Occipital lobe (tissue), 3 donors: ENCODE measurements at places on chromosomes 11 and 22. TPM values are rescaled to one million over a fixed set of nuclear protein-coding genes. Genes with fewer than 3 reads are reported as not detected.

SNX32 gene
- 7.3 TPM for total RNA-seq

GRCh38 chr11:79520086-79520485 is 79.3 kb upstream of the TENM4 start:
- DNase-seq = no peak

GRCh38 chr11:78210000-78210608 is 21.4 kb downstream of the USP35 start:
- no peak for DNase-seq

ADAMTS8 gene
- total RNA-seq = 2.8 TPM

CRYBB3 gene
- total RNA-seq = not detected

DNA sequence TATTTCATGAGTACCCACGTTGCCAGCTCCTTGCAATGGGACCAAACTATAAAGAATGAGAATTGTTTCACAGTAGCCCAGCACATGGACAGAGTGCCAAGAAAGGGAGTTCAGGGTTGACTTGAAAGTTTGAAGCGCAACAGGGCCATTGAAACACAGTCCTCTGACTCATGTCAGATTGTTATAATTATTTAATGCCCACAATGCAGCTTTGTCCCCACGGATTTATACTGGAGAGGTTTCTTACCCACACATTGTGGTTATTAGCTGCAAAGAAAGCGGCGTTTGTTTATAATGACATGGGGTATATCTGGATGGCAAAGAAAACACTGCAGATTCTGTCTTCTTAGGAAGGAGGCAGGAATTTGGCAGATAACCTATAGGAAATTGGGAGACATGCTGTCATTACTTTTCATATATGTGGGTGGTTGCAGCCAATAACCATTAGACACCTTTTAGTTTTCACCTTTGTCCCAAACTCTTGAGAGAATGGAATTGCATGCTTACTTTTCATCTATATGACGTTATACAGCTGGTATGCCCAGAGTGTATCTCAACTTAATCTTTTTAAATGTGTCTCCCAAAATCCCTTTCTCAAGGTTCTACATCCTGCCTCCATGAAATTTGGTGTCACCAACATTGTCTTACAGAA is 143.6 kb downstream of the TEAD1 start:
- no peak for DNase-seq

DNA sequence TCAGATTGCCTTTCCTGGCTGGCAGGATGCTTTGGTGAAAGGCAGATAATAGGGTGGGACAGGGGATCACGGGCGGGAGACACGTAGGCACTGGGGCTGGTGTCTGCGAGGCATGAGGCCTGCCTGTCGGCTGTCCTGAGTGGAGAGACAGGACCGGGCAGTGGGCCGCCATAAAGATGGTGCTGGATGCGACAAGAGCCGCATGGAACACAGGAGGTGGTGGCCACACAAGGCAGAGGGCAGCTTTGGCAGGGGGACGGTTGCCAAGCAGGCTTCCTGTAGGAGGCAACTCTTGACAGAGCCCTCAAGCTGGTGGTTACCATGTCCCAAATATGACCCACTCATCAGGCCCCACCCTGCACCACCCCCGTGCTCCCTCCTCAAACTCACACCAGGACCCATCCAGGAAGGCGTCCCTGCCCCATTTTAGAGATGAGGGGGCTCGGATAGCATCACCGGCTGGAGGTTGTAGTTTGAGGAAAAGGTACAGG is 4.9 kb upstream of the PPARA start:
- no peak for DNase-seq

TTC36 gene
- total RNA-seq = 2.7 TPM

- no peak for DNase-seq
Observed at GRCh38 chr22:42747701-42748513, 27.2 kb upstream of the A4GALT start.

DNA sequence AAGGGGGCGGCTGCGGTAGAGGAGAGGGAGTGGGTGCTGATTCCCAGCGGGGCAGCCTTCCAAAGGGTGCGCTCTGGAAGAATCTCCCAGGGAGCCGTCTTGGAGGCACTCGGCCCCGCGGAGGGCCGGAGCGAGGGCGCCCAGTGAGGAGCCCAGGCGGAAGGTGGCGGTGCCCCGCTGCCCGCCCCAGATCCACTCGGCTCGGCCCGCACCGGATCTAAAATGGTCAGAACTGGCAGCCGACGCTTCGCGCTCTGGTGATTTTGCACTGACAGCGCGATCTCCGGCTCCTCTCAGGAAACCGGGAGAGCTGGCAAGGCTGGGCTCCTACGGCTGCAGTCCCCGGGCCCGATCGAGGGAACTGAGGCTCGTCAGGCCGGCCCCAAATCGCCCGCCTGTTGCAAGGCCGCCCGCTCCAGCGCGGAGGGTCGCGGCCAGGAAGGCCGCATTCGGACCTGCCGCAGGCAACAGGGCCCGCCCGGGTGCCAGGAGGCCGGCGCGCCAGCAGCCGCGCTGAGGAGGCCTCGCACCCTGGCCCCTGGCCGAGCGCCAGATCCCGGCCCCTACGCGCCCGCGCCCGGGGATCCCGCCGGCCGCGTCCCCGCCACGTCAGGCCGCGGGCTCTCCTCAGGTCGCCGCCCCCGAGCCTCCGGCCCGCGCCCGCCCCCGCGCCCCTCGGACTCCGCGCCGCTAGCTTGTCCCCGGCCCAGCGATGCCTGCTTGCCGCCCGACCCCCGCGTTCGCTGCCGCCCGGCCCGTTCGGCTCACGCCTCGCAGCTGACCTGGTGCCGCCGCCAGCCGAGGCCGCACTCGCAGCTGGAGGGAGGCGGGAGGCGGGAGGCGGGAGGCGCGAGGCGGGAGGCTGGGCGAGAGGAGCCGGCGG is at the start of gene KLHL22:
TSS of gene KLHL22 (minus strand) at position 818 of the 883 bp plus-strand sequence. CDS start 6,584 bp downstream, outside the sequence.
- DNase-seq = peak; percentile 54

PLEKHB1 gene
- 4.1 TPM for total RNA-seq

OTOG gene
- total RNA-seq = not detected

PRDM11 gene
- 6.2 TPM for total RNA-seq

OR52I2 gene
- total RNA-seq = not detected

ATM gene
- total RNA-seq = 176 TPM

SLC22A12 gene
- total RNA-seq = not detected

HOATZ gene
- total RNA-seq = not detected

GTPBP1 gene
- total RNA-seq = 32.1 TPM

DDIAS gene
- 2.2 TPM for total RNA-seq

- DNase-seq = peak; percentile 96
Observed at GRCh38 chr11:57667117-57667735, 688 bp upstream of the ZDHHC5 start.
